Aortic smooth muscle cell (primary cell): ENCODE measurements at places on chromosomes 1 and 21. TPM values are rescaled to one million over a fixed set of nuclear protein-coding genes. Genes with fewer than 3 reads are reported as not detected.

FAM72C gene
- total RNA-seq = 0.44 and 1.5 TPM in 2 replicates

TAL1 gene
- 0.31 and 0.66 TPM in 2 replicates for total RNA-seq

TCHH gene
- total RNA-seq = under 0.01 TPM in 1 of 2 replicates, not detected in the other

GRIK1 gene
- 0.12 and 0.13 TPM in 2 replicates for total RNA-seq

IL20 gene
- not detected in 2 replicates for total RNA-seq

LRRC38 gene
- 0.50 TPM in 1 of 2 replicates, not detected in the other for total RNA-seq

SAMD11 gene
- 0.62 and 1.1 TPM in 2 replicates for total RNA-seq

TP53BP2 gene
- total RNA-seq = 26.0 and 42.7 TPM in 2 replicates

RIPK4 gene
- total RNA-seq = 40.5 and 46.8 TPM in 2 replicates

DNASE2B gene
- not detected in 2 replicates for total RNA-seq

AGMAT gene
- total RNA-seq = 0.68 and 1.1 TPM in 2 replicates

THEM5 gene
- total RNA-seq = not detected in 2 replicates

LCK gene
- total RNA-seq = not detected in 2 replicates

ADGRL2 gene
- total RNA-seq = 93.4 and 95.4 TPM in 2 replicates

IGSF9 gene
- total RNA-seq = not detected in 2 replicates

EDN2 gene
- total RNA-seq = not detected in 2 replicates

TRAF3IP3 gene
- not detected in 2 replicates for total RNA-seq

HPCAL4 gene
- total RNA-seq = not detected in 2 replicates

CFHR1 gene
- 0.12 and 0.13 TPM in 2 replicates for total RNA-seq

TSSK3 gene
- 0.40 and 1.7 TPM in 2 replicates for total RNA-seq

AIRE gene
- total RNA-seq = under 0.01 TPM in 1 of 2 replicates, not detected in the other

FH gene
- 87.9 and 99.9 TPM in 2 replicates for total RNA-seq

SLC39A1 gene
- total RNA-seq = 101 and 104 TPM in 2 replicates

TARS2 gene
- total RNA-seq = 12.2 and 18.4 TPM in 2 replicates

KMO gene
- total RNA-seq = 0.06 and 0.53 TPM in 2 replicates

GSTM1 gene
- 11.4 TPM in 1 of 2 replicates, not detected in the other for total RNA-seq

LCE1F gene
- not detected in 2 replicates for total RNA-seq

TAS1R1 gene
- total RNA-seq = 0.40 and 0.44 TPM in 2 replicates

CRNN gene
- total RNA-seq = not detected in 2 replicates

PLPPR4 gene
- total RNA-seq = 0.50 and 1.6 TPM in 2 replicates
